NCI-H1930 (cell line): ENCODE measurements at places on chromosomes 16 and 17.

- DNase-seq = no peak
Observed at GRCh38 chr17:19718041-19718612, 1.7 kb upstream of the SLC47A2 start.

DNA sequence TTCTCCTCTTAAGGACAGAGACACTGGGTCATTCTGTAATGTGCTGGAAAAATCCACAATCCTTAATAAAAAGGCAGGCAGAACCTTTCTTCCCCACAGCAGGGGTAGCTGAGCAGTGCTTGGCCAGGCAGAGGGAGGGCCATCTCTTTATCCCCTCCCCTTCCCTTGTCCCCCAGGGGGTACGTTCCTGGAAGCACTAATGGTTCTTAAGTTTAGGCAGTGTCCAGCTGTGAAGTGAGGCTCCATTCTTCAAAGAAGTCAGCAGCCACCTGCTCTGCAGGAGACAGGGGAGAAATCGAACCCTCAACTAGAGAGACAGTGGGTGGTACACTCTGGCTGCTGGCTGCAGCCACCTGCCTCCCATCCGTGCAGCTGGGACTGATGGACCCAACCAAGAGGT, 533.9 kb upstream of the CDH11 start:
- DNase-seq = no peak

DNA sequence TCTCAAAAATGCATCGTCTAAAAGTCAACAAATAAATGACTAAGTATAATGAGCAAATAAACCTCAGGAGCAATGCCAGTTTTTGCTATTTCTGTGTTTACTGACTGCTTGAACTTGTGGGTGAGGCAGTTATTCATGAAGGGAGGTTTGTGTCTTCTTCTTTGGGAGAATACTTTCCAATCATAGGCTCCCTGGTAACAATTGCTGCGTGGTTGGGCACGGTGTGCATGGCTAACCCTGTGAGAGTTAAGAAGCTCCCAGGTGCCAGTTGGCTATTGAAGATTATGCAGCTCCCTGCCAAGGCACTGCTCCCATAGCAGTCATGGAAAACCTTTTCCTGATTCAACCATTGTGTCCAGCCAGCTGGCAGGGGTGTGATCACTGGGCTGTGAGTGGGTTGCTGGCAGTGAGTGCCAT, 775.9 kb upstream of the GOT2 start:
- DNase-seq = no peak

GRCh38 chr16:19842426-19843157, 42.1 kb downstream of the GPRC5B start:
- DNase-seq = no peak

- DNase-seq = peak; percentile 34
Observed at GRCh38 chr17:46770818-46771560, 47.5 kb downstream of the WNT3 start.

DNA sequence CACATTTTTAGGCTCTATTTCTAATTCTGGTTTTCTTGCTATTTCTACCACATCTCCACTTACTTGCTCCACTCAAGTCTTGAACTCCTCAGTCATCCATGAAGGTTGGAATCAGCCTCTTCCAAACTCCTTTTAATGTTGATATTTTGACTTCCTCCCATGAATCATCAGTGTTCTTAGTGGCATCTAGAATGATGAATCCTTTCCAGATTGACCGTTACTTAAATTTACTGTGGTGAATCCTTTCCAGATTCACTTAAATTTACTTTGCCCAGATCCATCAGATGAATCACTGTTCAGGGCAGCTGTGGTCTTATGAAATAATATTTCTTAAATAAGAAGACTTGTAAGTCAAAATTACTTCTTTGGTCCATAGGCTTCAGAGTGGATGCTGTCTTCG, 32.4 kb downstream of the CLTC start:
- no peak for DNase-seq

GRCh38 chr17:7336240-7337175, at the start of gene ACAP1:
TSS of gene ACAP1 (plus strand) at chr17:7336529. CDS start at chr17:7336735, 206 bp downstream.
- DNase-seq = no peak

DNA sequence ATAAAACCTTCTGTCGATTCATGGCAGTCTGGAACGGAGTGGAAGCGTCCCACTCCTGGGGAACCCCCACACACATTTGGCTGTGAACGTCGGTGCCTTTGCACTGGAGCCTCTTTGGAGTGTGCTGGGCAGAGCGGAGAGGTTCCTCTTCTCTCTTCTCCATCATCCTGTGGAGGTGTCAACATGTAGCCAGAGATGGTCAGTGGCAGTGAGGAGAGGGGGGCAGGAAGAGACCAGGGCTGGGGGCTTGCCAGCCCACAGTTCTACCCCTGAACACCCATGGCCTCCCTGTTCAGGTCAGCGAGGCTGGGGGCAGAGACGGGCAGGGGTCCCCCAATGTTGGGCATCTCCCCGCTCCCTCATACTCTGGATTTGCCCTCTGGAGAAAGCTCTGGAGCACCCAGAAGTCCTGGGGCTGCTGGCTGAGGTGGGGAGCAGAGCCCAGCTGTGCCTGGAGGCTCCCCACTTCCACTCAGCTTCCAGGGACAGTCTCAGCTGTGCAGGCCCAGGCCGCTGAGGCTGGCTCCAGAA, 223.7 kb downstream of the SEC14L1 start:
- DNase-seq = no peak

DNA sequence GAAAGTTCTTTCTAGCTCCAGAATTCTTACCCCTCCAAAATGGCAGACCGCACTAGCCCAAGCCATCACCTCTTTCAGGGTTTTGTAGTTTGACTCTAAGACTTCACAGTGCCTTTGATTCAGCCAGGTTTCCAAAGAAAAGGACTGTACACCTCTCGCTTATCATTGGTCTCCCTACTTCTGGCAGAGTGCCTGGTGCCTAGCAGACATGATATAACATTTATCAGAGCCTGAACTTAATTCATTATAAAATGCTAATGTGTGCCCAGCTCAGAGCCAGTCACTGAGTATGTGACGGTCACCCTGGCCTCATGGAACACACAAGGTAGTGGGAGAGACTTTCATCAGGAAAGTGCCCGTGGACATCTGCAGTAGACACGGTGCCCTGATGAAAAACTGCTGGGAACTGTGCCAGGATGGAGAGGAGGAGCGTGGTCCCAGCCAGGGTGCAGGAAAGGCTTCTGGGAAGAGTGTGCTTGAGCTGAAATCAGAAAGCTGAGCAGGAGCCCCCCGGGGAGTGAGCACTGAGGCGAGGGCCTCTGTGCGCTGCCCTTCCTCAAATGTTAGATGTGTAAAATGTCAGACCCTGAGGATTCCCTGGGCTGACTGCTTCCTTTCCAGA, 34.3 kb upstream of the LGALS9 start:
- DNase-seq = no peak

- peak; percentile 76 for DNase-seq
Observed at GRCh38 chr17:29591146-29591736, 1.7 kb upstream of the ANKRD13B start.

GRCh38 chr16:14606102-14606501, 24.0 kb downstream of the PARN start:
- DNase-seq = no peak

DNA sequence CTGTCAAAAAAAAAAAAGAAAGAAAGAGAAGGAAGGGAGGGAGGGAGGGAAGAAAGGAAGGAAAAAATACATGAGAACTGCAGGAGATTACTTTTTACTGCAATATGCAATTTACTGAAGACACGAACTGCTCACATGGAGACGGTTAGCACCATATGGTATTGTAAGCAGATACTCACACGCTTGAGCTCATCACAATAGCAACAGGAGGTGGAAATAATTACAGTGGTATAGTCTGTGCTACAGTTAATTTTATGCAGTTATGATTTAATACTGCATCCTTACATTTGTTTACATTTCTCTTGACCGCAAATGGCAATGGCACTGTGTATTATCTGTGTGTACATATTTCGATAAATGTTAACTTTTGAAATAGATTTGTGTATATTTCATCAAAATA, 21.4 kb upstream of the SLC46A1 start:
- DNase-seq = no peak

GRCh38 chr17:39641883-39642282, 4.9 kb downstream of the STARD3 start:
- no peak for DNase-seq

DNA sequence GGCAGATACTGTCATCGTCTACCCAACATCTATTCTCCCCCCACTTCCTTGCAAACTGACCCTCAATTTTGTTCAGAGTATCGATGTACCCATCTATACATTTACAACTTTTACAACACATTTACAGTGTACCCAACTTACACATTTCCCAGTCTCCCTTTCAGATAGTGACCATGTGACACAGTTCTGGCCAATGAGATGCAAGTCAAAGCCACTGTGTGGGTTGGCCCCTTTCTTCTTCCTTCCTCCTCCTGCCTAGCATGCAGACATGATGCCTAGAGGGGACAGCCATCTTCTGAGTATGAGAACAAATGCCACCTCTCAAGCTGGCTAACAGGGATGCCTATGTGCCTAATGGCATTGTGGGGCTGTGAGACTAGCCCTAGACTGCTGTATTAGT, 11.3 kb upstream of the NFAT5 start:
- DNase-seq = no peak
